ENCODE measurements at places on chromosomes 6 and 20.

DNA sequence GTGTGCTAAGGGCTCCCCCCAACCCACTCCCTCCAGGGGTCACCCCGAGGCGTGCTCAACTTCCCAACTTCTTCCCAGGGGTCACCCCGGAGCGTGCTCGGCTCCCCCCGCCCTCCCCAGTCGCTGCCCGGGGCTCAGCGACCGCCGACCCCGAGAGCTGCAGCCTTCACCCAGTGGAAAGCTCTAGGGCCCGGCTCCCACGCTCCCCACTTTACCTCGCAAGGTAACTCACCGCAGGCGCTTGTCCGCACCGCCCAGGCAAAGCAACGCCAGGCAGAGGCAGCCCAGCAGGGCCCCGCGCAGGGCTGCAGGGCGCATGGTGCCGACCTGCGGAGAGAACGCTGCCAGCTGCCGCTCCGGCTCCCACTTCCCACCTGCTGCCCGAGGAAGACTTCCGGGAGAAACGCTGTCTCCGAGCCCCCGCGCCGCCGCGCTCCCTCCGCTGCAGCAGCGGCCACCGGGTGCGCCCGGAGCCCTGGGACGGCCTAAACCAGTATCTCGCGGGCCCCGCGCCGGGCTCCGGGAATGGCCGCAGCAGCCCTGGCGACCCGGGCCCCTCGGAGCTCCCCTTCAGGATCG lies 396 bp downstream of the RNASET2 start:
- peak; percentile 94 for DNase-seq

DNA sequence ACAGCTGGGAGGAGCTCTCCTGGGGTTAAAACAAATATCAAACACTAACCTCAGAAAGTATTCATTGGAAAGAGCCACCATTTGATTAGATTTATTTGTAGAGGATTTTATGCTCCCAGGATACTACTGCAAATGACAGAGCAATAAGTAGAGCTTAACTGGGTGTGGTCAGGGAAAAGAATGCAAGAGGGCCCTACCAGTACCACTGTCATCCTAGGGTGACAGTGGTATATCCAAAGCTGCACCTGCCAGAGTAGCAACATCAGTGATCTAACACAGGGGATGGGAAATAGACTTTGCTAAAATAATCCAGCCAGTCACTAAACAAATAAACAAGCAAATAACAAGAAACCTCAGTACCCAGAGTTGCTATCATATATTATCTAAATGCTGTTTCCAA lies 29.7 kb downstream of the ERGIC3 start:
- DNase-seq = no peak

DNA sequence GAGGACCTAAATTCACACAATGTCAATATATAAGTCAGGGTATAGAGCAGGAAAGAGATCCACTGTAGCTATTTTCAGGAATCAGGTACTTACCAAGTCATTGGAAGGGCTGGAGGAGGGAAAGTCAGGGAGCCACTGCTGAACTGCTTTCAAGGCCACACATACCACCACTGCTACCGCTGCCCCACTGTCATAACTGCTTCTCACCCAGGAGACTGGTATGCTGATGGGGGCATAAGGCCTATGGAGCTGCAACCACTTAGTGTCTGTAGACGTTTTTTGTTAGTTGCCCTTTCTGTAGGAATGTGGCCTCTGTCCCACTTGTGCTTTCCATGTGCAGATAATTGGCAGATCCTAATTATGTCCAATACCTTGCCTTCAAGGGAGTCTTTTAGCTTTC lies 5.4 kb downstream of the SMAP1 start:
- DNase-seq = peak; percentile 18

- no peak for DNase-seq
Observed at GRCh38 chr20:51959066-51959542, 156.8 kb upstream of the SALL4 start.

DNA sequence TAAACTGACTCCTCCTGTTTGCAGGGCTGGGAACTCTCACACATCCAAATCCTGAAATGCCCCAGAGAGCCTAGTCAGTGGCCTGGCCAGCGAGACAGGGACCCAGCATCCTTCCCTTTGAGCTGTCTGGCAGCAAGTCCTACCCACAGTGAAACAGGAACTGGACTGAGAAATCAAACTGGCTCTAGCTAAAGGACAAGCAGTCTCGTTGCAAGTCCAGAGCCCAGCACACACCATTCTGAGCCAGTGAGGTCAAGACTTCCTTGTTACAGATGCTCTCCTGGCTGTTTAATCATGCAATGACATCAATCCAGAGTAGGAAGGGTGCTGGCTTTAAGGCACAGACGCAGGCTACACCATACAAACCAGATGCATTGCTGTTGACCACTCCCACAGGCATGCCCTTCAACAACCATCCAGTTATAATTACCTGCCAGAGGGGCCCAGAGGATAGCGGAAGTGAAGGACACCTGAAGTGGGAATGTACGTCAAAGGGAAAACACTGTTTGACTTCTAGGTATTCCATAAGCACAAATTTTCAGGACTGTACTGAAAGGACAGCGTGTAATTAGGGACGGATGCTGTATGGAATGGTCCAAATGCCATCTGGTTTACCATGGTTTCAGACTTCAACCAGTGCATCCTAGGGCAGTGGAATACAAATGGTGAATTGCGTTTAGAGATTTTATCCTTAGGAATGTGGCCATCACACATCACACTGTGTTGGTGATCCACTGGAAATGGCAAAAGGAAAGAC lies 114.4 kb downstream of the SLC23A2 start:
- DNase-seq = no peak

GRCh38 chr6:140379919-140380318 lies 1005.5 kb upstream of the CITED2 start:
- DNase-seq = no peak

DNA sequence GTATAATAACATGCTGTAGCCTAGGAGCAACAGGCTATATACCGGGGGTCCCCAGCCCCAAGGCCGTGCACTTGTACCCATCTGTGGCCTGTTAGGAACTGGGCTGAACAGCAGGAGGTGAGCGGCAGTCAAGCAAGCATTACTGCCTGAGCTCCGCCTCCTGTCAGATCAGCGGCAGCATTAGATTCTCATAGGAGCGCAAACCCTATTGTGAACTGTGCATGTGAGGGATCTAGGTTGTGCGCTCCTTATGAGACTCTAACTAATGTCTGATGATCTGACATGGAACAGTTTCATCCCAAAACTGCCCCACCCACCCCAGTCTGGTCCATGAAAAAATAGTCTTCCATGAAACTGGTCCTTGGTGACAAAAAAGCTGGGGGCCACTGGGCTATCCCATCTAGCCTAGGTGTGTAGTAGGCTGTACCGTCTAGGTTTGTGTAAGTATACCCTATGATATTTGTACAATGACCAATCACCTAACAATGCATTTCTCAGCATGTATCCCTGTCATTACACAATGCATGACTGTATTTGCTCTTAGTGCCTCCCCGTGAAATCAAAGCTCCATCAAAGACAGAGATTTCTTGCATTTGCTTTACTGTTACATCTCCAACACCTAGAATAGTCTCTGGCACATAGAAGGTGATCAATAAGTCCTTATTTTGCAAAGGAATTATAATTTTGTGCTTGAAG lies 30.8 kb downstream of the NHSL1 start:
- no peak for DNase-seq

DNA sequence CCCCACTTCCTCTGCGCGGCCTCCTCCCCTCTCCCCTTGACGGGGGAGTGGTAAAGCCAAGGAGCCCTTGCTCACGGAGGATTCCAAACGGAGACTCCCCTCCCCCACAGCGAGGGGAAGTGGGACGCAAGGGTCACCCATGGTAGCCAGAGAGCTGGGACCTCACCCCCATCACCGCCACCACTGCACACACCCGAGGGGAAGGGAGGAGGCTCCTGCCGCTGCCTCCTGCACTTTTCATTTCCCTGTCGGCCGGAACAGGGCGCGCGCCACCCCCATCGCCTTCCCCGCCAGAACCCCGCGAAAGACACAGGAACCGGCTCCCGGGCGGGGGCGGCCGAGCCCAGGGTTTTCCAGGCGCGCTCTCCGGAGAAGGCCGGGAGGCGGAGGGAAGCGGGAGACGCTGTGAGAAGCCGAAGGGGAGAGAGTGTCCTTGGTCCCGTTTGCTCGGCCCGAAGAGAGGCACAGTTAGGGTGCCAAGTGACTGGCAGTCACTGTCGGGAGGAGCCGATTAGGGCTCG lies 789 bp downstream of the CCND3 start:
- no peak for DNase-seq

GRCh38 chr20:49742948-49743347 lies 29.3 kb upstream of the B4GALT5 start:
- DNase-seq = no peak

DNA sequence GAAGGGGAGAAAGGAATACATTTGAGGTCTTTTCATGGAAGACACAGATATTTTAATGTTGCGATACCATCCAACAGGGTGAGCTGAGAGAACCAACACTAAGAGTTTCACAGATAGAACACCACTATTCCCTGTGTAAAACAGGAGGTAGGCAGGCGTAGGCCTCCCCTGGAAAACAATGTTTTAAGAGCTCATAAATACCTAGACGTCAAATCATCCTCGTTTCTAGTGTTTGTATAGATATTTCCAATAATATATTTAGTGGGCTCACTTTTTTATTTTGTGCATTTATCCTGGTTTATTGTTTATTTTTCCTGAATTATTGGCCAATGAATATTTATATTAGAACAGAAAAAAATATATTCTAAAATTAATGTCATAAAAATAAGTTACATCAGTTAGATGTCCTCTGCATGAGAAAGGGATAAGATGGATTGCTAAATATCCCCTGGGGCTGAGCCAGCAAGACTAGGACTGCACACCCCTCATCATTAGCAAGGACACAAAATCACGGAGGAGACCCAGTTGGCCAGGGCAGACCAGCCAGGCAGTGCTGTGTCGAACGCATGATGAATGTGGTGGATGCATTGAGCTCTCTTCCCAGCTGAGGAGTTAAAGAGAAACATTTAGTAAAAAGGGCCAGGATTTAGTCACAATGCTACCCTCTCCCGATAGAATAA lies 380.5 kb downstream of the C6orf118 start:
- no peak for DNase-seq

All from retina (tissue), 1 donor.